NCI-H1436 treated with DMSO at 0.1 percent for 48 hours (cell line): ENCODE measurements at places on chromosomes 4 and X.

- no peak for DNase-seq
These were observed 229.6 kb upstream of the PGRMC2 start for GRCh38 chr4:128517096-128517738.

DNA sequence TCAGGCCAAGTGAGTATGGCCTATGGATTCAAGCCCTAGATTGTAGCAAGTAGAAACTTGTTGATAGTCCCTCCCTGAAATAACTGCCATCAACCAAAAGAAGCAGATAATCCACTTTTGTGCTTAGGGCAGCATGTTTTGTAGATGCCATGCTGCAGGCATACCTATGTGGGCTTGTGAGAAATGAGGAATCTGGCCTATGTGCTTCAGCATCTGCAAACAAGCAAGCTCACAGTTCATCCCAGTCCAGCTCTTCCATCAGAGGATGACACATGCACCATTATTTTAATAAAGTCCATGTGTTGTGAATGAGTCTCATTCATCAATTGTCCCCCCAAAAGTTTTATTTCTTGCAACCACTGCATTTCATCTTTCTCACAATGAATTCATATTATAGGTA, 421.9 kb upstream of the DIPK2B start:
- no peak for DNase-seq

DNA sequence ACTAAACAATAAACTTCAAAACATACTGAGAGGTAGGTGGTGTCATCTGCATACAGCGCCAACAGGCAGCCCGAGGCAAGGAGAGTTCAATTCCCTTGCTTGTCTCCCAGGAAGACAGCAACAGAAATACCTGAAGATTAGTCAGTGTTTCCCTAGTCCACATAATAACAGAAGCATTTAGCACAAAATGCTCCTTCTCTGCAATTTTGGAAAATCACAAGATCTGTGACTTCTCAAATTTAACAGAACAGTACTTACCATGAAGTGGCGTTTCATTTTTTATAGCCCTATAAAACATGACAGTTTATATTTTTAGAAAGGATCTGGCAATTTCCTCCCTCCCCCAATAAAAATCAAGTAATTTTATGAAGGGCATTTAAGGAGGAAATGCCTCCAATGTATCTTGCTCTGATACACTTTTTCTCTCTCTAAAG, 67.1 kb upstream of the MYOZ2 start:
- DNase-seq = no peak

GRCh38 chrX:135982860-135983259, 2.4 kb upstream of the SLC9A6 start:
- no peak for DNase-seq

DNA sequence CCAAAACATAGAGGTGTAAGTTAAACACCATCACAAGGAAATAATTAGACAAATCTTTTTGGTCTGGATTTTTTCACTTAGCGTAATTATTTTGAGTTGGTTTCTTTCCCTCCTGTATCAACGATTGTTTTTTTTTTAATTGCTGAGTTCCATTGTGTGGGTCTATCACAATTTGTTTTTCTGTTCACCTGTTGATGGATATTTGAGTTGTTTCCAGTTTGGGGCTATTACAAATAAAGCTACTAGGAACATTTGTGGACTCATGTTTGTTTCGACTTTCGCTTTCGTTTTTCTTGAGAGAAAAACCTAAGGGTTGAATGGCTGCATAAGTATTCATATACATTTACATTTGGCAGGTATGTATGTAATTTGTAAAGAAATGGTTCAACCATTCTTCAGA, 20.4 kb upstream of the FBXW7 start:
- DNase-seq = no peak

- no peak for DNase-seq
These were observed 51.1 kb downstream of the ITIH6 start for GRCh38 chrX:54746928-54747327.

- no peak for DNase-seq
These were observed 98.5 kb upstream of the FAM47C start for GRCh38 chrX:36909676-36910030.

- DNase-seq = no peak
These were observed 97.3 kb upstream of the DDX3X start for GRCh38 chrX:41236629-41237028.

GRCh38 chrX:67574696-67575095, 30.9 kb downstream of the AR start:
- no peak for DNase-seq

DNA sequence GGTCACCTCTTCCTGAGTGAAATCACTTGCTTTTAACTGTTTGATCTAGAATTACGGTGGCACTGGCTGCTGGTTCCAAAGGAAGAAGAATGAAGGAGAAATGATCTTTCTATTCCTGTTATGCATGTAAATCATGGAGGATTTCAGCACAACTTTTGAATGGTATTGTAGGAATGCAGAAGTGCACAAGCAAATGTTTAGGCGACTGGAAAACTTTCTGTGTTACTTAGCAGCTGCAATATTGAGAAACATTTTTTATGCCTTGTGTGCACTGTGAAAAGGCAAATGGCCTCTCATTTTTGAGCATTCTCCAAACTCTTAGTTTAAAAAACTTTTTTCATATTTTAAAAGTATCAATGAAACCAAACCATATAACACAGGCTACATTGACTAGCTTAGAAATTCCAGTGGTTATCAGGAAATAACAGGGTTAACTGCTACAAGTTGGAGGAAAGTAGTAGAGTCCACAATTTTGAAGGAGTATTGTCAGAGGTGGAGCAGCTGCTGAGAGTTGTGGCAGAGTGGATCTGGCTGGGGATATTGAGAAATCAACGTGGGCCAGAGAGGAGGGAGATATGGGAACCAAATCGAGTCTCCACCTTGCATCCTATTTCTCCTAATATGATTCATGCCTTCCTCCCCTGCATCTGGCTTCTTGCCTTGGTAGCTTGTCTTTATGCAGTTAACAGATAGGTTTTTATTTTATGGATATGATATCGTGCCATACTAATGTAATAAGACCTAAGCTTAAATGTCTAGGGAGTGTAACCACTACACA, 32.0 kb upstream of the FHL1 start:
- DNase-seq = no peak

DNA sequence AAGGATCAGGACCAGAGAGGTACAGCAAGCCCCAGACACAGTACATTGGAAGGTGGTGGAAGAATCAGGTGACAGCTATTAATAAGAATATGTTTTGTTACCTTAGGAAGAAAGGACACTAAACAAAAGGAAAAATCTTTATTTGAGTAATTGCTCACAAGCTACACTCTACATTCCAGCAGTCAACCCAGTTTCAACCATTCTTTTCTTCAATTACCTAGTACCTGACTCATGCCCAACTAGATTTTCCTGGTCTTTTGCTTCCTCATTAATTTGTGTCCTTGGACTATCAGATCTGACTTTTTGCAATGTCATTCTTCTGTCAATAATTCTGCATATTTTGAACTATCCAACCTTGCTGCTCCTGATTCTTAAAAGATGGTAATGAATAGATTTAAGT, 22.5 kb upstream of the GLRA2 start:
- no peak for DNase-seq

- DNase-seq = no peak
These were observed 2.7 kb downstream of the SLC39A8 start for GRCh38 chr4:102342404-102343074.

- no peak for DNase-seq
These were observed 54.4 kb downstream of the NBDY start for GRCh38 chrX:56783450-56783831.

- no peak for DNase-seq
These were observed 44.4 kb downstream of the TSC22D3 start for GRCh38 chrX:107730991-107731766.

- DNase-seq = no peak
These were observed 237.0 kb downstream of the MGST2 start for GRCh38 chr4:139902321-139903320.

DNA sequence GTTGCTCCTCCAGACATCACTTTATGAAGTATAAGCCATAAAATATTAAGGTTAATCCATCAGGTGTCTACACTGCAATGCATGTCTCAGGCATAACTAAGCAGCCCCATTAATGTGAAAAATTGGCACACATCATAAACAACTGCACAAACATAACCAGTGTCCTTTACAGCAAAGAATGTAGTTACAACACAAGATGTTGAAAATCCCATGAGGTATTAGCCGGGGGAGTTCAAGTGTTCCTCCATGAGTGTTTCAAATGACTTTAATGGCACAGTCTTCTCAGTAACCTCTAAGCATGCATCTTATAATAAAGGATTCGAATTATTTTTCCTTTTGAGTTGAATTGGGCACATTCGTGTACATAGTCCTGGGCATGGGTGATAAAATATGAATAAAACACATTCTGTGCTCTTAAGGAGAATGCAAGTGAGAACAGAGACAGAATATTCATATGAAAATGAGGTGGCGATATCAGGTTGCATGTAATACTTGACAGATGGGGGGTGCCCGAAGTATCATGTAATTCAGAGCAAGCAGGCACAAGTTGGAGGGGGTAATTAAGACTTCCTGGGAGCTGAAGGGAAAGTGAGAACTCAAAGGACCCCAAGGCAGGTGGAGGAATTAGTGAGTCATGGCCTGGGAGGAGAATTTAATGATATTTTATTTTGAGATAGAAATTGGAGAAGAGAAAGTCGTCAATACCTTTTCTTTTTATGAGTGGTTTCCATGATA, 18.2 kb upstream of the VCX2 start:
- no peak for DNase-seq

GRCh38 chr4:5889002-5889696, 3.7 kb downstream of the CRMP1 start:
- no peak for DNase-seq

DNA sequence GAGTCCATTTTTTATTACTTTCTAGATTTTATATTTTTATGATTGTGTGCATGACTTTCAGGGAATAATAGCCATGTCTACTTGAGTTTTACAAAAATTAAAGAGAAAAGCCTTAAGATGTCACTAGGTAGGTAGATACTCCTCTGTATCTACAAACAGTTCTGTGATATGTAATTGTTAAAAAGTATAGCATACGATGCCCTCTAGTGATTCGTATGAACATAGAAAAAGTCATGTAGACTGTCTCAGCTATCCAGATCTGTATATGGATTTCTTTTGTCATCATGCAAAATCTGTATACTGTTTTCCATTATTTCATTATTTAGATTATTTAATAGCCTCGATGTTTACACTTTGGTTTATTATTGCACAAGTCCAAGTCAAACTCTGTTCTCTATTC, 856.6 kb downstream of the CENPC start:
- DNase-seq = no peak

GRCh38 chr4:111849746-111850284, 295.4 kb upstream of the FAM241A start:
- DNase-seq = no peak

DNA sequence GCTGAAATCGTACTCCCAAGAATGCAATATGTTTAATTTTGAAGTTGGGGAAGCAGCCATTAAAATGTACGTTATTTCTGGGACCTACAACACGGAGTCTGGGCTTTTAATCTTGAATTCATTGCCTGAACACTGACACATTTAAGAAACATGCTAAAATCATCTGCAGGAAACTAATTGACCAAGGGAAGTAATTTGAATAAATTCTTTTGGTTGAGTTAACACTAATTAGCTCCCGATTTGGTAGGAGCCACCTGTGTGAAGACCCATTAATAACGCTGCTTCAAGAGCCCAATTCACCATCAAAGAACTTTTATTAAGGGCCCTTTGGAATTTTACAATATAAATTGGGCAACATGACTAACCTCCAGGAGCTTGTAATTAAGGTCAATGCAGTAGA, 309.2 kb downstream of the RAB28 start:
- DNase-seq = no peak

GRCh38 chr4:13322681-13323101, 161.4 kb downstream of the RAB28 start:
- no peak for DNase-seq

GRCh38 chr4:170610434-170610833, 520.7 kb upstream of the AADAT start:
- no peak for DNase-seq

GRCh38 chr4:68401231-68401630, 46.0 kb upstream of the TMPRSS11E start:
- no peak for DNase-seq

DNA sequence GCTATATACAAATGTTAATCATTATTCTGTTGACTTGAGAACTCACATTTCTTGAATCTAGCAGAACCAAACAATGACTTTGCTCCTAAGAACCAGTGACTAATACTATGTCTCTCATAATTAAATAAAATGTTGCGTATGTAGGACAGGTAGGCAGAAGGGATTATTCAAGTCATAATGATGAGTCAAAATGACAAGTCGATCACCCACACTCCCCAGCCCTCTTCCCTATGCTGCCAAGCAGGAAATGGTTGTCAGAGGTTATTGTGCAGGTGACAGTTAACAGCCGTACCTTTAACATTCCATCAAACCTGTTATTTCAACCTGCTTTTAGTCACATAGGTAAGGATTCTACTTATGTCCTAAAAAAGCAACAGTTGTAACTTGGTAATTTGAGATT, 22.0 kb upstream of the STK26 start:
- no peak for DNase-seq

GRCh38 chr4:872241-872981, 46.5 kb upstream of the CPLX1 start:
- DNase-seq = no peak

DNA sequence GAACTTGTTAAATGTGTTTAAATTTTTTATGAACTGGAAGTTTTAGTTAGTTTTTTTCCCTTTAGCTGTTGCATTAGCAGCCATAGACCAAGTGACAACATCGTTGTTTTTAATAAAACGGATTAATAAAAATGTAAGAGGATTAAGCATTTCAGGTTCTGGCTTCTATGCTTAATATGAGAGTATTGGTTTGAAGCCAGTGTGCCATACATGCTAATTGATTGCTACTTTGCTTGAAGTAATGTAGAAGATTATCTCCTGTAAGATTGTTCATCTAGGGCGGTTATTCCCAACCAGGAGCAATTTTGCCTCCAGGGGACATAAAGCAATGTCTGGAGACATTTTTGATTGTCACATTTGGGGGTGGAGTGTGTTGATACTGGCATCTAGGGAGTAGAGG, 54.3 kb downstream of the TLL1 start:
- no peak for DNase-seq

- no peak for DNase-seq
These were observed 85.7 kb upstream of the HPRT1 start for GRCh38 chrX:134374294-134374693.

GRCh38 chr4:159547645-159548308, 444.9 kb downstream of the RAPGEF2 start:
- no peak for DNase-seq

DNA sequence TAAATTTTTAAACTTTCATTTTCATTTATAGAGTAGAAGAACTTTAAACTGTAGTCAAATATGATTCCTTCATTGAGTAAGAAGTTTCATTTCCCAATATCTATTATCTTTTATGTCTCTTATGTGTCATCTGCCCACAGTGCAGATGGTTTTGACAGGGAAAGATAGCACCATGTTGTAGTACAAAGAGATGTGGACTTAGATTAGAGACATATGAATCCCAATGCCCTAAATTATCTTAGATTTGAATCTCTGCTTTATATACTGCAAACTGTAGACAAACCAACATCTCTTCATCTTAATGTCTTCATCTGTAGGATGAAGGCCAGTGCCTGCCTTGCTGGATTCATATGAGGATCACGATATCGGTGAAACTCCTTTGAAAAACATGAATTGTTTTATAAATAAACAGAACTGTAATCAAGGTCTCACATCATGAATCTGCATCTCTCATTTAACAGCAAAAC, 217.5 kb downstream of the BANK1 start:
- DNase-seq = no peak
